ENCODE measurements at places on chromosomes 7 and 10.
A peak's percentile ranks its signal among the peaks of the same experiment; 100 is the strongest.

DNA sequence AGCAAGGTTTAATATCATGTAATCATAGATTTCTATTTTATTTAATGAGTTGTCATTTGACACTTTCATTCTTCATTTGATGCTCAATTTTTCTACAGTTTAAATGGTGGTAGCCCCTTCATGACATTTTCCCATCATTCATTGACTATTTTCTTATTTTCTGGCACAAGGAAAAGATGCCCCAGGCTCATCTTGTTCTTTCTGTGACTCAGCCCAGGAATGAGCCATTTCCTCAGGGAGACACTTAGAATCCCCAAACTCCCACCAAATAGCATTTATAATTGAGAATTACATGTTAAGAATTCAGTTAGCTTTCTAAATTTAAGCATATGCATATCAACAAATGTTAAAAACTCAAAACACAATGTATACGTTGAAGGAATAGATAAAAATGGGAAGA lies 222.3 kb downstream of the KIF20B start:
- DNase-seq: no peak

DNA sequence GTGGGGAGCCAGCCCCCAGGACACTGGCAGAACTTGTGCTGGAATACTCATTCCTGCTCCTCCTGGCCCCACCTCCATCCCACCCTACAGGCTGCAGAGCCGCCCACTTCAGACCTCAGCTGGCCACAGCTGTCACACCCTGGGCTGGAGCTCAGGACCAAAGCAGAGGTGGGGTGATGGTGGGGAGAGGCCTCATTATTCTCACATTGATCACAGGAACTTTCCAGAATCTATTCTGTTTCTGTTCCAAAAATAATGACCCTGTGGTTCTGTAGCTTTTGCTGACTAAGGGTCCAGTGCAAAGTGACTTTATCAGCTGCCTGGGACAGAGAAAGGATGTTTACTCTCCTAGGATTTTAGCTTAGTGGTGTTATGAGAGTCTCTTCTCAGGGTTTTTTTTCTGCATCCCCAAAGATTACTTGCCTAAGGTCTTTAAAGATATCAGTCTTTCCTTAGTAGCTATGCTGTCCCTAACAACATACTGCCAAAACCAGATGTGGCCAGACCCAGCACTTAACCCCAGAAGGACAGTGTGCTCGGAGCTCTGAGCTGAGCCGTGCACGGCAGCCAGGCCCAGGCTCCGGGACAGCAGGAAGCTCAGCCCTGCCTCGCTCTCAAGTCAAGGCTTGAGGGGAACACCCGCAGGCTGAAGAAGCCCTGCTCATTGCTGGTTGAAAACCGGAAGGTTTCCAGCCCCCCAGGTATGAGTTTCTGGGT lies 223.3 kb downstream of the MLLT10 start:
- DNase-seq: no peak

- no peak for DNase-seq
These were observed 122.0 kb upstream of the PRKCQ start for GRCh38 chr10:6702030-6702429.

DNA sequence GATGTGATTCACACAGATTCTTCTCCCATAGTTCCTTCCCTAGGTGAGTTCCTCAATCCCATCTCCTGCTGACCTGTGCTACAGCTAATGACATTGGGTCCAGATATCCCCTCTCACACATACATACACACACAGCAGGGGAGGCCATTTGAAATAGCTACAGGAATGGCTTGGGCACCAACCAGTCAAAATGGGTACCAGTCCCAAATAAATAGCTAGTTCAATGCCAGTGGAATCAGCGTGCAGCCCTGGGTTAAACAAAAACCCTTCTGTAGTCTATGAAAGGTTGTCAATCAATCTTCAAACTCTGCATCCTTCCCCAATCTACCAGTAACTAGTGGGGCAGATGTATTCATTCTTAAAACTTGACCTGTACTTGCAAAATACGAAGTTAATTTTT lies 9.3 kb downstream of the PNLIPRP2 start:
- no peak for DNase-seq

GRCh38 chr10:76021398-76021797 lies 590.0 kb downstream of the LRMDA start:
- DNase-seq: no peak

GRCh38 chr7:153185936-153186335 lies 426.4 kb downstream of the ACTR3B start:
- DNase-seq: no peak

GRCh38 chr7:84783141-84783778 lies 403.6 kb downstream of the SEMA3D start:
- DNase-seq: peak; percentile 3

DNA sequence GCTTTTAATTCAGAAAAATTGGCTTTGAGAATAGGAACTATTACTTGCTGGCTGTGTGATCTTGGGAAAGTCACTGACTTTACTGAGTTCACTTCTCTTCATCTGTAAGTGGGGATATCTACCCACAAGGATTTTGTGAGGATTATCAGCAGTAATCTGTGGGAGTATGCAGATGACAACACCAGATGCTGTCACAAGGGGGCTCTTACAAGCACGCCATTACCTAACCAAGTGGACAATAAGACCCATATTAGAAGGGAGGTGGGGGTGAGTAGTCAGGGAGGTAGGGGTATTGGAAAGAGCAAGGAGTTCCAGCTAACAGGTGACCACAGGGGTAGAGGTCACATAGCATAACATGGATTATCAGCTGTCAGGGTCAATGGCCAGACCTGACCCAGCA lies 569.4 kb downstream of the SUGCT start:
- DNase-seq: no peak

DNA sequence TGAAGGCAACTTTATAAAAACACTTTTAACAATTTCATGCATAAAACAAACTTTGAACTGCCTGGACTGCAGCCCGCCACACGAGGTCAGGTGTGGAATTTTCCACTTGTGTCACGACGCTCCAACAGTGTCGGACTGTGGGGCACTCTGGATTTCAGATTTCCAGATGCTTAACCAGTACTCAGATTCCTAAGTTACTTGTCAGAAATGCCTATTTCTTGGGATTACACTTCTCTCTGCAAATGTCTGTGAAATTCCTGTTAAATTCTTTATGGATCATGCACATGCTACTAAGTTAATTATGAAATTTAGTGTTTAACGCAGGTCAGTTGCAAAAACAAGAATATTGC lies 473 bp upstream of the GPER1 start:
- DNase-seq: no peak
